ENCODE measurements at places on chromosomes 4 and X.

DNA sequence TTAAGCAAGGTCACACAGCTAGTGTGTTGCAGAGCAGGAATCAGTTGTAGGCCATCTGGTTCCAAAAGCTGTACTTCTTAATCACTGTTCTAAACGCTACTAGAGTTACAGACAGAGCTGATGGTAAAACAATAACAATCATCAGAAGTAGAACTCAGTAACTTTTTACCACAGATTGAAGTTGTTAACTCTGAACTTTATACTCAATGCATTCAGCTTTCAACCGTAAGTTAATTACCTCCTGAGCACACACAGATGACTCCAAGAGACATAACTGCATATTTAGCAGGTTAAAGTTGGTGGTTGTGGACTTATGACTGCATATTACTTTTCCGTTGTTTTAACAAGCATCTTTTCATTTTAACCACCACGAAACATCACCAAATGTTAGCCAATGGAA, 127.3 kb downstream of the PRSS12 start:
- no peak for DNase-seq

- no peak for DNase-seq
Measured at GRCh38 chr4:102285831-102286230, 59.5 kb downstream of the SLC39A8 start.

DNA sequence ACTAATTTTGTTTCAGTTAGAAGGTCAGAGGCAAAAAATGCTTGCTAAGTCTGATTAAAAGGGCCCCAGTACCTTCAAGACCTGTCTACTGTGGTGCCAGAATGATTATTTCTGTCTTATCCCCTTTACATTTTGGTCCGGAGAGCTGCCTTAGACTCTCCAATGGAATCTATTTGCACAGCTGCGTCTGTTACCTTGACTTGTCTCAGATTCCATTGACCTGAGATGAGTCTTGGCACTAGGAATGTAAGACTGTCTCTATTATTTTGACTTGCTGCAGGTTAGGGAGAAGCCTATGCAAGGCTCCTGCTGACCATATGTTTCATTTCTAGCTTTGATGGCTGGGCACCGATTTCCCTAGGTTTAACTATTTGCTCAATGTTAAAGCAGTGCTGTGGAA, 457.6 kb downstream of the KCTD8 start:
- no peak for DNase-seq

DNA sequence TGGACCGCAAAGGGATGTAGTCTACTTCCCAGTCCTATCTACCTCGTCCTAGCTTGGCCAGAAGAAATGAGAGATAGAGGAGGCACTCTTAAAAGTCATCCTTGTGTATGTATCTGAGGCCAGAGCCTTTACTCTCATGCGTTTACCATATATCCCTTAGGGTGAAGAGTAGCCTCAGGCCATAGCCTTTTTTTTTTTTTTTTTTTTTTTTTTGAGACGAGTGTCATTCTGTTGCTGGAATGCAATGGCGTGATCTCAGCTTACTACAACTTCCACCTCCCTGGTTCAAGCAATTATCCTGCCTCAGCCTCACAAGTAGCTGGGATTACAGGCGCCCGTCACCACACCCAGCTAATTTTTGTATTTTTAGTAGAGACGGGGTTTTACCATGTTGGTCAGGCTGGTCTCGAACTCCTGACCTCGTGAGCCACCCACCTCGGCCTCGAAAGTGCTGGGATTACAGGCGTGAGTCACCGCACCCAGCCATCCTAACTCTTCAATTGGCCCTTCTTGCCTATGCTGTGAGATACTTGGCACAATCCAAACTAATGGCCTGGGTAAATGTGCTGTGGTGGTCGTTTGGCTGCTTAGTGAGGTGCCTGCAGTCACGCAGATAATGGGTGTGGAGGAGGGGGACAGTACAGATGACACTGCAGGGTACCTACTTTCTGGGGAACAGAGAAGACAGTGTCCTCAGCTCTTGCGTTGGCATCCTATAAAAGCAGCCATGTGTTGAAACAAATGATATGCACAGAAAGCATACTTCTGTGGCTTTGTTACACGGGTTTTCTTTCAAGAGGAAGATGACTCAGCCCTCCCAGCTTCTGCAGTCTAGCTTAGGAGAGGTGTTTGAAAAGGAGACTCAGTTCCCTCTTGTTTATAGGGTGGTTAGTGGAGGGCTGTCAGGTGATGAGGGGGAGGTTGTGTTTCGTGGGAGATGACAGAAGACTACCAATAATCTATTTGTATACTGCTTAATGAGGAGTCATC, 10.4 kb upstream of the DGAT2L6 start:
- no peak for DNase-seq

DNA sequence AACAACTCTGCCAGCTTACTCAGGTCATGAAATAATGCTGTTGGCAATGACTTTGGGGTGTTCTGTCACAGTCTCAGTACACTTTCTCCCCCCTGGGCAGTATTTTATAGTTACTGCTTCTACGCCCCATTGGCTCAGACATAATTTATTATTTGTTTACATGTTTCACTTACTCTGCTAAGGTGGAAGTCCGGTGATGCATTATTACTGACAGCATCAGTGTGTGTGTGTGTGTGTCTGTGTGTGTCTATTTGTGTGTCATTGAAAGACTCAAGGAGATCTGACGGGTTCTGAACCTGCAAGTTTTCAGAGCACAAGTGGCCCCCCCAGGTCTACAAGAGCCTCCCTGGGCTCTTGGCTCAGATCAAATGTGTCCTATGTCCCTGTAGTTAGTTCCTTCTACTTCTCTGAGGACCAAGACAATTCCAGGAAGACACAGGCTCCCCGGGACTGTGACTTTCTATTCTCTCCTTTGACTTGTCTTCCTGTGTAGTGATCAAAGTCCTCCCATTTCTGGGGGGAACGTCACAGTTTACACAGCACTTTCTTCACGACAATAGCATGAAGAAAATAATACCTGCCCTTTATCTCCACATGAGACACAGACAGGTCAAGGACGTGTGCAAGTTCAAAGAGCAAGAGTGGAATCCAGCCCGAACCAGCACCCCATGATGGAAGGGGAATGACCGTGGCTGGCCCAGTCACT, 283.7 kb upstream of the GATB start:
- DNase-seq = no peak

DNA sequence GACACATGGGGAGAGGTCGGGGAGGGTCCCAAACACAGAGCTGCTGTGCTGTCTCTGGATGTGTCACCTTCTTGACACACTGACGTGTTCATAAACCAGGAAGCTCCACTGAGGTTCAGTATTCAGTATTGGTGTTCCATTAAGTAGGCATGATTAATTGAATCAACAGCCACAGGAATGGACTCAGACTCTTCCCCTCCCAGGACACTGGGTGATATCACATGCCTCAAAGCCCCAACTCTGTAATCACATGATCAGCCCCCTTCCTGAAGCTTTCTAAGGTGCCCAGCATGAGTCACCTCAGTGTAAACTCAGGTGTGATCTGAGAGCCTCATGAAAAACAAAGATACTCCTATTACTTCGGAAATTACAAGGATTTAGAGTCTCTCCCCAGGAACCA, 21.1 kb upstream of the HNRNPD start:
- no peak for DNase-seq

GRCh38 chrX:30275498-30275897, 28.6 kb downstream of the MAGEB1 start:
- no peak for DNase-seq

DNA sequence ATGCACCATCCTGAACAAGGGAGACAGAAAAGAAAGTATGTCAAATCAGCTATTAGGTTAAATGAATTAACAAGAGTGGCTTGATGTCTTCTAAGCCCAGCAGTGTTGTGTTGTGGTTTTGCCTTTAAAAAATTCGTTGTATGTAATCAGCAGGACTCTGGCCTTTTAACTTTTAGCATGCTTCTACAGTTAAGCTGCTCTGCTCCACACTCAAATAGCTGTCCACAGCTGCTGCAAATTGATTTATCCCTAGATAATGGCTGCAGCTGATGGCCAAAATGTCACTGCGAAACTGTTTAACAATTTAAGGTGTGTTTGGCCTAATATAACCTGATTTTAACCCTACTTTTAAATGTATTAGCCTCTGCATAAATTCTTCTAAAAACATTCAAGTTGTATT, 85.8 kb downstream of the CXXC4 start:
- DNase-seq = no peak

DNA sequence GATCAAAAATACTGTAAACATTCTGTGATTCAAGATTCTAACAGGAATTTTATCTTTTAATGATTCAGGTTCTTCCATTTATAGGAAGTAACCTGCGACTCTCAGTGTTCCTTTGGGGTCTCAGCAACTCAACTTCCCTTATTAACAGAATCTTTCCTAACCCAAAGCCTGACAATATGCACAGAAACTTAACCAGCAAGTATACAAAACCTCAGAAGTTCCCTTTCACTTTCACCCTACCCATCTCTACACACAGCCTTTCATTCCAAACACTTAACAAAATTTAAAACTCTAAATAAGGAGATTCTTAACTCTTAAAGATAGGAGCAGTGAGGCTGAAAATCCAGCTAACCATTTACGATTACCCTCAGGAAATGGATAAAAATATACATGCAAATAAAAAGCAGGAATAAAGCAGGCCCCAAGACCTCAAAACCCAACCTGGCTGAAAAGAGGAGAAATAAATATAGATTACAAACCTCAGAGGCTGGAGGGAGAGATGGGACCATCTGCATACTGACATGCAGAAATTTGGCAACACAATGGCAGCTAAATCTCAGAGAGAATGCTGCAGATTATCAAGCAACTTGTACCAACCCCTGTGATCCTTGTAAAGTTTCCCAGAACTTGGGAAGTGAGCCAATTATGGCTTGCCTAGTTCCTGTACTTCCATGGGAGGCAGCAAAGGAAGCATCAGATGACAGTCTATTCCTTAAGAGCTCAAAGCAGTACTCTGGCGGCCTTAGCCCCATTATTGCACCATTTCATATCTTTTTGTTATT, 101.0 kb downstream of the ATP11C start:
- DNase-seq = no peak

DNA sequence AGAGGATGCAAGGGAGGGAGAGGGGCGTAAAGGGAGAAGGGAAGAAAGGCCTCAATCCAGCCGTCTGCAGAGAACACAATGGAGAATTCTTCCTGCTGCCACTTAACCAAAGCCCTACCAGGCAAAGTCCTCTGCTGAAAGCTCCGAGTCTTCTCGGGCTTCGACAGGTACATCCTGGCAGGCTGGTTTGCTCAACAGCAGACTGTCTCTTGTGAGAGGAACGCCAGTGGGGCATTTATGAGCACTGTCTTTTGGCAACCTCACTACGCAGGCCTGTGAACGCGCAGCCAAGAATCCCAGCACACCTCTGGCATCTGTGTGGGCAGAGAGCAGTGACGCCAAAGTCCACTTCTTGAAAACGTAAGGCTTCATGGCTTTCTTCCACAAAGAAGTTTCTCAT, 207.5 kb upstream of the FAM9B start:
- DNase-seq = no peak

DNA sequence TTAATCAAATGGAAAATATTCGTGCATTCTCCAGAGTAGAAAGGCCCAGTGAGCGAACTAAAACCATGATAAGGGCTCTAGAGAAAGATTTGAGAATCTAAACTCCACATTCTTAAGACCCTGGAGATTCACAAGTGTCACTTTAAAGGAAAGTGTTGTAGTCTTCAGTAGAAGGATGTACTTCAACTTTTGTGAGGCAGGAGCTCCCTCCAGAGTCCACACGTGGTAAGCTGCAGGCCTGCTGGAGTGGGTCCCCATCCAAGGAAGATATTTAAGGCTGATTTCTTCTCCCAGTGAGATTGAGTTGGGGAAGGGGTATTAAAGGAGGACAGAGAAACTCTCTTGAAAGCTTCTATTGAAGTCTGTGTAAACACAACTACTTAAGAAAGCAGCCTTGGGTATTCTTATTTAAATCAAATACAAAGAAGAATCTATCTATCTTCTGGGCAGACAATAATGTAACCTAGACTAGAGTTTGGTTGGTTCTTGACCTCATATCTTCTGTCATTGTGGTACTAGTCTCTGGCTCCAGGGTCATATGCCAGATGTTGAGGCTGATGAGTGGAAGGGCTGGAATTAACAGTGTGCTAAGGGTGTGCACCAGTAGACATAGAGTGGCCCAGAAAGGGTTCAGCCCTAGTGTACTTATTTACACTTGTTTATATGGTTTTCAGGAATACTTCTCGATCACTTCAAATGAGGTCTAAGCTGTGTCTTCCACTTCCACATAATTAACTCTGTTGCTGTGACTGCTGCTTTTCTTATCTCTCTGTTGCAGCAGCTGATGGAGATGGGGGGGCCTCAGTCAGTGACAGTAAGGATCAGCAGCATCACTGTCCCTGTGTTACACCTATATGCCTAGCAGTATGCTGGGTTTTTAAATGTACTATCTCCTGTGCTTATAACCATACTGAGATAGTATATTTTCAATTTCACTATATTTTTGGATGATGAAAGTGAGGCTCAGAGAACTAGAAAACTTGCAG, 76.1 kb downstream of the HMGB2 start:
- DNase-seq = peak; percentile 55

- no peak for DNase-seq
Measured at GRCh38 chr4:7781993-7782392, 157.7 kb downstream of the AFAP1 start.

- DNase-seq = peak; percentile 62
Measured at GRCh38 chr4:85823295-85823694, 348.3 kb downstream of the ARHGAP24 start.

- no peak for DNase-seq
Measured at GRCh38 chr4:103098756-103099440, 736 bp downstream of the BDH2 start.

- DNase-seq = peak; percentile 11
Measured at GRCh38 chr4:151801547-151802516, 41.0 kb upstream of the GATB start.

GRCh38 chr4:108382751-108383150, 214.0 kb upstream of the LEF1 start:
- no peak for DNase-seq

DNA sequence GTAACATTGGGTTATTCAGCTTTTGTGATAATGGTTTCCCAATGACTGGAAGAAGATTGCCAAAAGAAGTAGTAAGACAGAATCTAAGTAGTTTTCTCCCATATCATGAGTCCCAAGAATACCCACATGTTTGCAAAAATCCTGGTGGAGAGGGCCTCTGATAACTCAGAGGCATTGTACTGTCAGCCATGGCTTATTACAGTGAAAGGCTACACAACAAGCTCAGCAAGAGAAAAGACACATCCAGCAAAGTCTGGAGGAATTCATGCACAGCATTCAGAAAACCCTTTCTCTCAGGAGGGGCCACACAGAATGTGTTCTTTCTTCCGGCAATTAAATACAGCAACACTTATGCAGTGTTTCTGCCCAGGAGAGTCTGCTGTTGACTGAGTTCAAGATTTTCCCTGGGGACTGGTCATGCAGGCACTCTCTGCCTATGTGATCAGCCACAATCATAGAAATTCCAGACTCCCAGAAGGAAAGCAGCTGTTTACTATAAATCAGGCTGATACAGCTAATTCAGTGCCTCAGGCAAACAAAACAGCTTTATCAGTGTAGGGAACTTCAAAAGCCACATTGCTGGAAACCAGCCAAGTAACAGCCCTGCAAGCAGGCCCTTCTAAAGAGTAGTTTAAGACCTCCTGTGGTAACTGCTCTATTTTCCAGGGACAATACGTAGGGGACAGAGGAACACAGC, 937.1 kb downstream of the CCSER1 start:
- DNase-seq = peak; percentile 97

- no peak for DNase-seq
Measured at GRCh38 chr4:74283614-74284013, 24.7 kb upstream of the EPGN start.

Measured in NCI-H345 (cell line).